ENCODE measurements at places on chromosomes 5 and 9.

DNA sequence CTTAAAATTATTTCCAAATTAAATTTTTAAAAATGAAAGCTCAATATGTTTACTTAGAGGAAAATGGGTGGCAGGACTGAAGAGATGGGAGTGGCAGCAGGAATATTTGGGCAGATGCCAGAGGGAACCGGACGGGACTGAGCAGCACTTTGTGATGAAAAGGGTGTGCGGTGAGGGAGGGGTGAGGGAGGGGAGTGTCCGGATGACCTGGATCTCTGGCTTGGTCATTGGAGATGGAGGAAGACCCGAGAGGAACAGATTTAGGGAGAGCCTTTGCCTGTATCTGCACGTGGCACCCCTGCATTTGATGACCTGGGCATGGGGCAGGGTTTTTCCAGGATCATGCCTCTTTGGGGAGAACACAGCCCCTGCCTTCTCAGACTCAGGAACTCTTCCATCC lies 201.1 kb upstream of the MVB12B start:
- DNase-seq: peak; percentile 17

- no peak for DNase-seq
These were observed 126.4 kb upstream of the PRLR start for GRCh38 chr5:35356725-35357124.

DNA sequence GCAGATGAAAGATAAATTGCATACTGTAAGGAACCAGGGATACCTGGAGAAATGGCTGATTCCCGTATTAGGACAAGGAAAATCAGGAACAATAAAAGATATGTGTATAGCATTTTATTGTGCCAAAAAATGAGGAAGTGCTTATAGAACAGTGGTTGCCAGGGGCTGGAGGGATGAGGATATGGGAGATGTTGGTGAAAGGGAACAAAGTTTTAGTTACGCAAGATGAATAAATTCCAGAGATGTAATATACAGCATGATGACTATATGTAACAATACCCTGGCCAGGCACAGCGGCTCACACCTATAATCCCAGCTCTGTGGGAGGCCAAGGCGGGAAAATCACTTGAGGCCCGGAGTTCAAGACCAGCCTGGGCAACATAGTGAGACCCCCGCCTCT lies 101.8 kb downstream of the CDK5RAP2 start:
- peak; percentile 79 for DNase-seq

DNA sequence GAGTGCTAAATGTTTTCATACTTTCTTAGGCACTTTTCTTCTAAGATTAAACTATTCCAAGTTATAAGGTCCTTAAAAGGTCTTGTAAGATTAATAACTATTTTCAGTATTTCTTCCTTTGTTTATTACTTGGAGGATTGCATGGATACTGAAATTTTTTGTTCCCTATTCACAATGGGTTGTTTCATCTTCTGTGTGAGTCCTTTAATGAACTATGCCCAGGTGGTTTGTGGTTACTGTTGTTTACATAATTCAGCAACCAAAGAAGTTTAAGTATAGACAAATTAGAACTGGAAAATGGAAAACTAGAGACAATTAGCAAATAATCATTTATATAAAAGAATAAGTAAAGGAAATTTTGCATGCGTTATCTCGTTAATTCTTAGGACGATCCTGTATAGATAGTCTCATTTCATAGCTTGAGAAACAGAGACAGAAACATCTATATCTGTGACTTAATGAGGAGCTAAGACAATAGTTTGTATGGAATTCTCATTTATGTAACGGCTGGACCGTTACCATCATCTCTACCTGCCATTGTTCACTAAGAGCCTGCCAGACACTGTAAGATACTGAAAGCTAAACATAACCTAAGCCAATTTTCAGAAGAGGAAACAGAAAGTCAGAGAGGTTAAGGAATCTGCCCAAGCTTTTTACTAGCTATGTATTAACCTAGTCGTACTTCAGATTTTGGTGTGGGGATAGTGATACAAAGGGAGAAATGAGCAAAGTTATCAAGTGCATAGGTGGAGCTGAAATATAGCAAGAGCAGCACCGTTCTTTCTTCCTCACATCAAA lies 148.2 kb downstream of the PAM start:
- peak; percentile 41 for DNase-seq

DNA sequence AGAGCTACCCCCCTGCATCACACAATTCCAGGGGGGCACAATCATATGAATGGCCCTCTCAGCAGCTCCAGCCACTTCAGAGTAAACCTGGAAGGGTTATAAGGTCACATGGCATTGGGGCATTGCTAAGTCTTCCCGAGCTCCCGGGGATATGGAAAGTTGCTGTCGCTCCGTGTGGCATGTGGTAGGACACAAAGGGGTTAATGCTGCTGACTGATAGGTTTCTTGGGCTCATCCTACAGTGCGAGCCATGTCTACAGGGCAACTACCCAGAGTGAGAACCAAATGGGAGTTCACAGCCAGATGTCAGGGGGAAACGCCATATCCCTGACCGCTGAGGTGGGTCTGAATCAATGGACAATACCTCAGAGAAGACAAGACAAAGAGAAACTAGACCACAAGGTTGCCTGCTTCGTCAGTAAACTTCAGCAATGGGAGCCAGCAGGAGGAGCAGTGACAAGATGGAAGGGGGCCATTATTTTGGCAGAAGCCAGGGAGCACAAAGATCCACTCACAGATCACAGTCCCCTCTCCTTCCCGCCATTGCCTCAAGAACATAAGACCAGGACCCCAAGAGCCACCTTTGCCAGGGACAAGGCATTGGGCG lies 52.4 kb upstream of the SHISAL2B start:
- no peak for DNase-seq

DNA sequence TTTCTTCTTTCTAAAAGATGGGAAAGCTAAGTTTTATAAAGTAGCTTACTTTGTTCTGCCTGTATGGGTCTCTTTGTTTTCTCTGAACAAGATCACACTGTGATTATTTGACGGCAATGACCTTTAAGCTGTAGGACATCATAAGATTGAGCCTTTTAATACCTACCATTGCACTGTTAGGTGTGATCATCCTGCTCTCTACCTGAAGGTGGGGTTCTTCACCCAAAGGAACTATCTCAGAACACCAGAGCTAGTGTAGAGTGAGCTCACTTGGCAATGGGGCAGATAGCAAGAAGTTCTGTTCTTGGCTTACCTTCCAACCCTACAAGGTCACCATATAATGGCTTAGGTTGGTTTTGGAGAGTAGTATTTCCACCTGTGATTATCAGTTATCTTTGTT lies 200.2 kb downstream of the SPATA31D1 start:
- no peak for DNase-seq

- peak; percentile 75 for DNase-seq
These were observed 70.4 kb upstream of the DAP start for GRCh38 chr5:10831419-10831818.

DNA sequence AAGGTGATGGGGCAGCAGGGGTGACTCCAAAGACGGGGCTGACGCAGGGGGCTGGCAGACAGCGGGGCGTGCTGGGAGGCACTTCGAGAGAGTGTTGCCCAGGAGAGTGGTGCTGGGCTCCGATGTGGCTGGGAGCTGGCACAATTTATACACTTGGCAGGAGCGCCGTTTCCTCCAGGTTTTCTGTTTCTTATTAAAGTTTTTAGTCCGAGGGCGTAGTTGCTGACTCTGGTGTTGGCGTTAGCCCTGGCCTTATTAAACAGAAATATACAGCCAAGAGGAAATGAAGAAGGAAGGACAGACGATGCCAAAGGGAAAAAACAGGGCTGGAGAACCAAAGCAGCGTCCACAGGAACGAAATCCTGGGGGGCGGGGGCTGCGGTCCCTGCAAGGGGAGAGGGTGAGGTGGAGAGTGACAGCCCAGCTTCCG lies 139.6 kb upstream of the PHYKPL start:
- no peak for DNase-seq

GRCh38 chr9:132006677-132007370 lies 72.8 kb downstream of the MED27 start:
- DNase-seq: peak; percentile 51

- no peak for DNase-seq
These were observed 62.0 kb downstream of the ANKRD33B start for GRCh38 chr5:10625700-10626472.

DNA sequence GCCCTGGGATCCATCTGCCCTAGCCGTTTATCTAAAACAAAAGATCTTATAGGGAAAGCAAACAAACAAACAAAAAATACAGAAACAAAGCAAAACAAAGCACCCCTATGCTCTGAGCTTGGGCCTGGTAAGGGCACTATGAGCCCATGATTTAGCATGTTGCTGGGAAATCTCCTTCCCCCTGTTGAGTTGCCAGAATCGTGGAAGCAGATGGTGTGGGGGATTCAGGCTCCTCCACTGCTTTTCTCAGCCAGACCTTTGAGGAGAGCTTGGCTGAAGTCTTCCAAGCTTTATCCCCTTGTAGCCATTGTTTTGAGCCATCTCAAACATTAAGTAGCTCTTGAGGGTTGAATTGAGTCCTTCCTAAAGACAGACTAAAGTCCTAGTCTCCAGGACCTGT lies 29.9 kb downstream of the TMC1 start:
- DNase-seq: no peak

DNA sequence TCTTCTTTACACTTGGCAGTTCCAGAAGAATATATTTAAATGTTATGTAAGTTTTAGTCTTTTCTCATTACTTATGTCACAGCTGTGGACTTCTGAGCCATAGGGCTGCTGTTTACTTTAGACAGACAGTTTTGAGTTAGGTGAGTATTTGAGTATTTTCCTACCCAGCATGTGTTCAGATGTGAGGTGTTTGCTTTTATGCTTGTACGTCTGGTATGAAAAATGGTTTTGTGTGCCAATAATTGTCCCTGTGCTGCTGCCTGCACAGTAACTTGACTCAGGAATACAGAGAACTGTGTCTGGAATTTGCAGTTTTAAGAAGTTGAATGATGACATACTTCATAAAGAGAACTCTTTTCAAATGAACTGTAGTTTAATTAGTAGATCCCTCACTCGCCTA lies 20.8 kb downstream of the MEGF10 start:
- DNase-seq: no peak

DNA sequence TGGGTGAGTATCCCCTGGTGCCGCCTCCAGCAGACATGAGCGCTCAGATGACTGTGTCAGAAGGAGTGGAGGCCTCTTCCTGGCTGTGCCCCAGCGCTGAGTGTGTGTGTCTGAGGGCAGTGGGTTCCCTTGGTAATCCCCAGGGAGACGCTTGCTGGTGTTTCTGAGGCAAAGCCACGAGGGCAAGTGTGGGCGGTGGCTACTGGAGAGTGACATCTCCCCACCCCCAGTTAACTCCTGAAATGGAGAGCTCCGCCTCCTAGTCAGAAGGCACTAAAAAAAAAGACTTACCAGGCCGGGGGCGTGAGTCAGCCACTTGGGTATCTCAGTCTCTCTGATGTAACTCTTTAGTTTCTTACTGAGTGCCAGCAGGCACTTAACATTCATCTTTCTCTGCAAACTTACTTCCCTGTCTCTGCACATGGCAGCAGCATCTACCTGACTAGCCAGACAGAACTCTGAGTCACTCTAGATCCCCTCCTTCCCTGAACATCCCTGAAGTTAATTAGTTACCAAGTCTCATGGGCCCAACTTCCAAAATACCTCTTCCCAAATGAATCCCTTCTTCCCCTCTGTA lies 19.3 kb downstream of the ORM2 start:
- peak; percentile 98 for DNase-seq

- DNase-seq: no peak
These were observed 648.1 kb downstream of the ACTL7B start for GRCh38 chr9:108207561-108208165.

DNA sequence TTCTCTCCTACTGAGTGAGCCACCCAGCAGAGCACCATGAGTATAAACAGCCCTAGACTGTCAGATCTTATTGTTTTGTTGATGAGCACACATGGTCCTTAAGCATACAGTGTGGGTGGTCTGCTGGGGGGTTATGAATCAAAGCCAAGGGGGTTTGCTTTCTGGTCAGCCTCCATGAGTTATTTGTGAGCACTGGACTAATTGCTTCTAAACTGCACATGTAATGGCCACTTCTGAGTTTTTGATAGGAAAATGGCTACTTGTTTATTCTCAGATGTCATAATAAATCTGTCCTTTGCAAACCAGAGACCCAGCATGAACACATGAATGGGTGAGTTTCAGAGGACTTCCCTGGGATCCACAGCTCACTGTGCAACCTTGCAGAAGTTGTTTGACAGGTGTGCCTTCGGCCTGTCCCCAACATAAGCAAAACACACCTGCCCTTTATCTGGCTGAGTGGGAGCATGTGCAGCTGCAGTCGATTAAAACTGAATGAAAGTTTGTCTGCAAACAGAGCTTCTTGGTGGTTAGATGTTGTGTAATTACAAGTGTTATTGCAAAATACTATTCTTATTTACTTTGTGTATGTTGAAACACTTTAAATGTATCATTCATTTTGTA lies 35.9 kb downstream of the MAMDC2 start:
- peak; percentile 38 for DNase-seq

DNA sequence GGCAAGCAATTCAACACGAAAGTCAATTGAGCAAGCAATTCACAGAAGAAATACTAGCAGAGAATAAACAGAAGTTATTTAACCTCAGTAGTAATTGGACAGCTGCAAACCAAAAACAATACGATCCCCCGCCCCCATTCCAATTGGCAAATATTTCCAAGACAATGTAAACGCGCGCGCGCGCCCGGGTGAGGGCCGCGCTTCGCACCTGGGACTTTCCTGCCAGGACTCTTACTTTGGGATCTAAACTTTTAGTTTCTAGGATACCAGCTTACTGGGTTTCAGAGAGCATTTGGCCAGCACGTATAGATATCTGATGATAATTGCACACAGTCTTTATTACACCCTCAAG lies 8.6 kb downstream of the RUFY1 start:
- peak; percentile 33 for DNase-seq

GRCh38 chr5:43410414-43410813 lies 1.8 kb downstream of the CCL28 start:
- DNase-seq: no peak

DNA sequence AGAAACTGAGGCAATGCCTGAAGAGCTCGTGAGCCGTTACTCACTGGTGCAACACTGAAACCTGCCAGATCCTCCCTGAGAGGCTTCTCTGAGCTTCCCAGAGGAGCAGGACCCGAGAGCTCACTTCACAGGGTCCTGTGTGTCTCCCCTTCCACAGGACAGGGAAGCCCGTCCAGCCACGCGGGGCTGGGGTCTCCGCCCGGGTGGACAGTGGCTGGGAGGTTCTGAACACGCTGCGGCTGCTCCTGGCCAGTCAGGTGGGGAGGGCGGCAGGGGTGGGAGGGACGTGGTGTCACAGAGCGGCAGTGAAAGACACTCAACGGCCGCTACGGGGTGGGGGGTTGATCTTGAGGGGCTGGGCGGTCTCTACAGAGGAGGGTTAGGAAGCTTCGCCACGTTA lies 290 bp upstream of the ZDHHC11 start:
- DNase-seq: no peak

DNA sequence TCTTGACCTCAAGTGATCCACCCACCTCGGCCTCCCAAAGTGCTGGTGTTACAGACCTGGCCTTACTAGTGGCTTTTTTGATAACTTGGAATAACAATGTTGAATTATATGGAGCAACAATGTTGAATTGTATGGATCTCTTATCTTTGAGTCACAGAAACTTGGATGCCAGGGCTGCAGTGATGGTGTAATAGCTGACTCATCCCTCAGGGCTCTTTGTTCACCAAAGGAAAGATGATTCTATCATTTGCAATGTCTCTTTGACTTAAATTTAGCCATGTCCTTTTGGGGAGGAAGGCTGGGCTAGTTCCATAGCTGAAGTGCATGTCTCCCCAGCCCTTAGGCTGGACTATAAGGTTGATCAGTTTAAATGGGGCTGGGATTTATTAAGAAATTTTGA lies 172.3 kb downstream of the PDZD2 start:
- peak; percentile 96 for DNase-seq

GRCh38 chr5:112010475-112010874 lies 253.5 kb upstream of the NREP start:
- no peak for DNase-seq

Measured in cardiac fibroblast (primary cell).